ENCODE measurements at places on chromosomes 13 and 19. TPM values are rescaled to one million over a fixed set of nuclear protein-coding genes. Genes with fewer than 3 reads are reported as not detected.

- H3K36me3 ChIP-seq = no peaks in the 10 kb centered on the region
- no peak overlapping the region for H3K4me3 ChIP-seq
- H3K4me1 ChIP-seq = no peaks in the 10 kb centered on the region
- no peaks in the 10 kb centered on the region for H3K27me3 ChIP-seq
Measured at GRCh38 chr13:73074926-73075325, 16.1 kb downstream of the KLF5 start.

DNA sequence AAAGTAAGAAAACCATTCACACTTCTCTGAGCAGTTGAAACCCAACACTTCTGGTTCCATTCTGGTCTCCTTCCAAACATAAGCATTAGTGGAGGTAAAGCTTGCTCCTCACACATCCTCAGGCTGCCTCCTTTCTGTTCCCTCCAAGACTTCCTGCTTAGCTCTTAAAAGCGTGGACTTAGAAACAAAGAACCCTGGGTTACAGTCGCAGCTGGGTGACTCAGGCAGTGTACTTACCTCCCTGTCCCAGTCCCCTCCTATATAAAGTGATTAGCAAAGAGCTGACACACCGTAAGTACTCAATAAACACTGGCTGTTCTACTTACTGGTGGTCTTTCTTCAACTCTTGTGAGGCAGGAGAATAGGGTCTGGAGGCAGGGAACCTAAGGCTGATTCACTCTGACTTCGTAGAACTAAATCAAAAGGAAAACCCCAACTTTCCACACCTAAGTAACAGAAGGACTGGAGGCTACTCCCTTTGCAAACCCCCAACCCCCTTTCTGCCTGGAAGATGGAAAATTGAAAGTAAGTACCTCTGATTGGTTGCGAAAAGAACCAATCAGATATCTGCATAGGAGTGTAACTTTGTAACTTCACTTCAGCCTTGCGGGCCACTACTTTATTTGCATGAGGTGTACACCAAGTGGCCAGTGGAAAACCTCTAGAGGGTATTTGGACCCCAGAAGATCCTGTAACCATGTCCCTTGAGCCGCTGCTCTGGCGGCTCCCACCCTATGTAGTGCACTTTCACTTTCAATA is 165.4 kb downstream of the SUCLA2 start:
- H3K27me3 ChIP-seq = no peaks in the 10 kb centered on the region
- no peaks in the 10 kb centered on the region for H3K4me1 ChIP-seq
- H3K4me3 ChIP-seq = no peak overlapping the region
- H3K36me3 ChIP-seq = no peaks in the 10 kb centered on the region

- no peak overlapping the region for H3K27ac ChIP-seq
- H3K4me3 ChIP-seq = no peak overlapping the region
- no peaks in the 10 kb centered on the region for H3K36me3 ChIP-seq
- H3K27me3 ChIP-seq = no peaks in the 10 kb centered on the region
- H3K4me1 ChIP-seq = no peaks in the 10 kb centered on the region
Measured at GRCh38 chr19:8585894-8586750, 8.9 kb upstream of the MYO1F start.

DNA sequence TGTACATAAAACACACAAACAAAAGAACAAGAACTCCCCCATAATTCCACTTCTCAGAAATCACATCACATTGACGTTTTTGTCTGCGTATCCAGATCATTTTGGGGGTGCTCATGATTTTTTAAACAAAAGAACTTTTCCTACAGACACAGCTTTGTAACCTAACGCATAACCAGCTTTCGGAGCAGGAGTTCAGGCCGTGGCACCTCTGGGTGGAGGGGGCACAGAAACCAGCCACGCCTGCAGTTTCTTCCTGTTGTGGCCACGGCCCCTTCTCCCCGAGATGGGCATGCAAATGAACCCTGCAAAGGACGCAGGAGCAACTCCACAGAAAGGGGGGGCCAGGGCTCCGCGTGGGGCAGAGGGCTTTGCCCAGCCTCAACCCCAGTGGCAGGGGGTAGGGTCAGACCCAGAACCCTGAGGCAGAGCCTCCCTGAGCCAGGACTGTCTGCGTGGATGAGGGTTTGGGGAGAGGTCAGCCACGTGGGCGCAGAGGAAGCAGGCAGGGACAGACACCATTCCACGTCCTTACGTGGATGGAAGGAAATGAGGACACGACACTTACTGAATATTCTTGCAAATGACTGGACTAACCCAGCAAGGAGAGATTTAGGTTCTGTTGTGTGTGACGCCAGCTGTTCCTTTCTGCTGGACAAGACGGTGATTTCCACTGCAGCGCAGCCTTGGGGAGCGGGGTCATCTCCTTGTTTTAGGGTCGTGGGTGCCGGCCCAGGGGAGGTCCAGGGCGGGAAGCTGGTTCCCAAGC is 64.4 kb downstream of the RASA3 start:
- no peak for DNase-seq
- H3K36me3 ChIP-seq = peaks cover 24% of the 10 kb centered on the region
- H3K4me3 ChIP-seq = peak overlapping the region; percentile 40
- no peak overlapping the region for H3K27ac ChIP-seq

DNA sequence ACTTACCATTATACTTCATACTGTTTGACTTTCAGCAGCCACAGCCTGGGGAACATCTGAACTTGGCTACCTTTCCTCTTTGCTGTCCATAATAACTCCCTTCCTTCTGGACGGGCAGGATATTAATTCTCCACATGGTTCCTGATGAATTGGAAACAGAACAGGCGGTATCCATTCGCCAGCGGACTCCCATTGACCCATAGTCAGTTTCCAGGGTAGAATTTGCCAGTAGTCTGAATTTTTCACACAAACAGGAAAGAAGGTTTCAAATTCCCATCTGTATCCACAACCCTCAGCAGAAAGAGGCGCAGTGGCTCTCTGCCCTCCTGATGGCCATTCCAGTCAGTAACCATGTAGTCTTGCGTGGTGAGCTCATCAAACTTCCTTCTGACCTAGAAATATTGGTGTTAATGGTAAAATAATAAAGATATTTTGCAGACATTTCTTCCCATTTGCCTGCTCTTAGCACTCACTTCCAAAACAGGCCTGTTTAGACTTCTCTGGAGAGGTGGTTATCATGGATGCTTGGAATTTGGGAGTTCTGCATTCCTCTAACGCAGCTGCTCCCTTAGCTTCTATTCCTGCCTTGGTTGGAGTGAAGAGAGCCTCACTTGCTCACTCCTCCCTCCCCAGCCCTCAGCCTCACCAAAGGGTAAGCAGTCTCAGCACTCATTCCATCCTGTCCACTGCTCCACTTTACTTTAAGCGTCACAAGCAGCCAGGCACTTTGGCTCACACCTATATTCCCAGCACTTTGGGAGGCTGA is 75.0 kb upstream of the OXGR1 start:
- no peak overlapping the region for H3K4me3 ChIP-seq
- no peak overlapping the region for H3K27ac ChIP-seq
- no peaks in the 10 kb centered on the region for H3K36me3 ChIP-seq

GRCh38 chr19:42076380-42076944 is 496 bp downstream of the ZNF574 start:
- peak overlapping the region; percentile 99 for H3K27ac ChIP-seq
- DNase-seq = no peak
- peaks cover 12% of the 10 kb centered on the region for H3K36me3 ChIP-seq
- peak overlapping the region; percentile 96 for H3K4me3 ChIP-seq
- H3K27me3 ChIP-seq = no peaks in the 10 kb centered on the region

DNA sequence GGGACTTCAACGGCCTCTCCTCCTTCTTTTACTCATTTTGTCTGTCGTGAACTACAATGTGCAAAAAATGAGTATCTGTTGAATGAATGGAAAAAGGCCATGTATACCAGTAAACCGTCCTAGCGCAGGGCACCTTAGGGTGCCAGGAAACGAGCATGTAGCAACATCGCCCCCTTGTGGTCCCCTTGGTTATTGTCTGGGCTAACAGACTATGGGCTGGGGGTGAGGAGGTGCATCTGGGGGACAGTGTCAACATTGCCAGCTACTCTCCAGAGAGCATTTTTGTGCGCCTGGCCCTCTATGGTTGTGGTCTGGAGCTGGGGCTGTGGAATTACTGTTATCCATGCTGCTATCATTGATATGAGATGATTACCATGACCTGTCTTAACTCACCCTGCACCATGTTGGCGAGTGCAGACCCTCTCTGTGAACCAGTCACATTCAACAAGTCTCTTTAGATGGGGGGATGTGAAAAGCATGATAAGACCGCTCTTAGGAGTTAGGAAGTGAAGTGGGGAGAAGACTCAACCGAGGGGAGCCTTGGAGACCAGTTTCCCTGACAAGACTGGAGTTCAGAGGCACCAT is 22.8 kb upstream of the SIGLEC11 start:
- no peak overlapping the region for H3K27ac ChIP-seq
- peaks cover 20% of the 10 kb centered on the region for H3K36me3 ChIP-seq
- DNase-seq = peak; percentile 68
- no peak overlapping the region for H3K4me3 ChIP-seq

DNA sequence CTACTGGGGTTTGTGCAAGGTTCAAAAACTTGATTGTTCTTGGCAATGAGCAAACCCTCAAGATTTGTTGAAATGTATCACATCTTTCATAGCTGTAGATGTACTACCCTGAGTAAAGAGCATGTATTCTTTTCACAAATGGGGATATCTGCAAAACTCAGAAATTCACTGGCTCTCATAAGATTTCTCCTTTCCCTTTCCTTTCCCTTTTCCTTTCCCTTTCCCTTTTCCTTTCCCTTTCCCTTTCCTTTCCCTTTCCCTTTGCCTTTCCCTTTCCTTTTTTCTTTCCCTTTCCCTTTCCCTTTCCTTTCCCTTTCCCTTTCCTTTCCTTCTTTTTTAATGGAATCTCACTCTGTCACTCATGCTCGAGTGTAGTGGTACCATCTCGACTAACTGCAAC is 69.1 kb downstream of the FNDC3A start:
- no peak overlapping the region for H3K4me3 ChIP-seq
- no peaks in the 10 kb centered on the region for H3K4me1 ChIP-seq
- no peaks in the 10 kb centered on the region for H3K36me3 ChIP-seq
- H3K27me3 ChIP-seq = no peaks in the 10 kb centered on the region
- DNase-seq = no peak

DNA sequence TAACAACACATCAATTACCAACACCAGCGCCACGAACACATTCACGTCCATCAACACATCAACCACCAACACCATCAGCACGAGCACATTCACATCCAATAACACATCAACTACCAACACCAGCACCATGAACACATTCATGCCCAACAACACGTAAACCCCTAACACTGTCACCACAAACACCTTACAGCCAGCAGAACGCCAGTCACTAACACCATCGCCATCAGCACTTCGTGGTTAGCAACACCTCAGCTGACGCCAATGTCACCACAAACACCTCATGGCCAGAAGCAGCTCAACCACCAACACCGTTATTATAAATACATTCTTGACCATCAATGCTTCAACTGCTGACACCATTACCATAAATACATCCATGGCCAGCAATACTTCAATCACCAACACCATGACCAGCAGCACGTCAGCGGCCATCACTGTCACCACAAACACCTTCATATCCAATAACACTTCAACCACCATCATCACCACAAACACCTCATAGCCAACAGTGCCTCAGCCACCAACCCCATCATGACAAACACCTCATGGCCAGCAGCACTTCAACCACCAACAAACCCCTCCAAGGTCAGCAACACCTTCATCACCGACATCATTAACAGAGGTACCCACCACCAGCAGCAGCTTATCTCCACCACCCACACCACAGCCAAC is 9.4 kb downstream of the FCER2 start:
- no peaks in the 10 kb centered on the region for H3K27me3 ChIP-seq
- peaks cover 11% of the 10 kb centered on the region for H3K4me1 ChIP-seq
- peak; percentile 28 for DNase-seq
- H3K36me3 ChIP-seq = no peaks in the 10 kb centered on the region
- no peak overlapping the region for H3K27ac ChIP-seq

DNA sequence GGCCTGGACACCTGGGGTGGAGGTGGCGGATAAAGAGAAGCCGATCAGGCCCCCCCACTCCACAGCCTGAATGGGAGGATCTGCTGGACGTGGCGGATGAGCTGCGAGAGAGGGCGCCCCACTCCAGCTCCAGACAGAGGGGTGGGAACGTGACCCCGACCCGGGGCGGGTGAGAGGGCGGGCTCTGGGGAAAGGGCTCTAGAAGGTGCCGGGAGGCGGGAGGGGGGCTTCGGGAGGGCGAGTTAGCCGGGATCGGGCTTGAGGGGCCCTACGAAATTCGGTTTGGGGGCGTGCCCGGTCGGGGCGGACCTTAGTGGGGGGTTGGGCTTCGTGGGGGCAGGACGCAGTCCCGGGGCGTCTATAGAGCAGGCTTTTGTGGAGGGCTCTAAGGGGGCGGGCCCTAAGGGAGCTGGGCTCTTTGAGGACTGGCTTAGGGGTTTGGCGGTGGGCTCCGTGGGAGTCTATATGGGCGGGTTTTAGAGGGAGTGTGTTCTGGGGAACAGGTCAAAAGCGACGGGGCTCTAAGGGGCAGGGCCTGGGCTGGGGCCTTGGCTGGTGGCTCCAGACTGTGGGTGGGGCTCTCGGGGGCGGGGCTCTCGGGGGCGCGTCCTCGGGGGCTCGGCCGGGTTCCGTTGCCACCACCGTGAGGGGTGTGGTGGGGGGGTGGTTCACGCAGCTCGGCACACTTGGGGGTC is 4.1 kb upstream of the NANOS3 start:
- no peaks in the 10 kb centered on the region for H3K27me3 ChIP-seq
- no peak overlapping the region for H3K4me3 ChIP-seq
- peak overlapping the region; percentile 54 for H3K27ac ChIP-seq
- H3K4me1 ChIP-seq = no peaks in the 10 kb centered on the region

DNA sequence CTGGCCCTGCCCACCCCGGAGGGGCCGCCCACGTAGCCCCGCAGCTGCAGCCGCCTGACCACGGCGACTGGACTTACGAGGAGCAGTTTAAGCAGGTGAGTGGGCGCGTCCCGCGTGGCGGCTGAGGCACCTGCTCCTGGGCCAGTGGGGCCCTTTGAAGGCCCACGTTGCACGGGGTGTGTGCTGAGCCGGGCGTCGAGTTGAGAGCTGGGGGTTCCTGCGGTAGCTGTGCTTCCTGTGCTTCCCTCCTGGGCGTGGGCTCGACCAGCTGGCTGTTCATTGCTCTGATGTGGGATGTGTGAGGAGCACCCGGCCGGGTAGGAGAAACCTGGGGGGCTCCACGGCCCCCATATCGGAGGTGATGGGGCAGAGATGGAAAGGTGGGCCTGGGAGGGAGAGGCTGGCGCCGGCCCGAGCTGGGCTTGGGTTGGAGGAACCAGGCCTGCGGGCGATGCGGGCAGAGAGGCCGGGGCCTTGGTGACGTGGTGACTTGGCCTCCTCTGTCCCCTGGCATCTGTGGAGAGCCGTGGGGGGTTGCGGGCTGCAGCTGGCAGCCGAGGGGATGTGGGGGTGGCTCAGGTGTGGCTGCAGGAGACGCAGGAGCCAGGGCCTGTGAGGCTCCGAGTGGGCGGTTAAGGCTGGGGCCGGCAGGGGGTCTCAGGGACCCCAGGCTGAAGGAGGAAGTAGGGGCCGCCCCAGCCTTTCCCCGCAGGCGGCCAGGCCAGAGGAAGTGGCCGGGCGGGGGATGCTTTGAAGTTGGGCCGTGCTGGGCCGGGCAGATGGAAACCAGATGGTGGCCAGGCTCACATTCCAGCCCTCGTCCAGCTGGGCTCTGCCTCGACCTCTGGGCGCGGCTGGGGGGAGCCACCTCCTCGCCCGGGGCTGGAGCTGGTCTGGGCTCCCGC is 7.1 kb downstream of the ARID3A start:
- H3K27ac ChIP-seq = no peak overlapping the region
- peaks cover 16% of the 10 kb centered on the region for H3K4me1 ChIP-seq
- H3K36me3 ChIP-seq = no peaks in the 10 kb centered on the region

Gene ZNF563
- 2.8 TPM for total RNA-seq

Gene MAN2B1
- 83.8 TPM for total RNA-seq

Gene GADD45GIP1
- 37.3 TPM for total RNA-seq

Gene KHSRP
- 456 TPM for total RNA-seq

Gene IGFL3
- total RNA-seq = not detected

Gene SLC17A7
- total RNA-seq = 0.09 TPM

Gene POLR2I
- 131 TPM for total RNA-seq
